ENCODE measurements at places on chromosomes 5 and 9.
A peak's percentile ranks its signal among the peaks of the same experiment; 100 is the strongest.

DNA sequence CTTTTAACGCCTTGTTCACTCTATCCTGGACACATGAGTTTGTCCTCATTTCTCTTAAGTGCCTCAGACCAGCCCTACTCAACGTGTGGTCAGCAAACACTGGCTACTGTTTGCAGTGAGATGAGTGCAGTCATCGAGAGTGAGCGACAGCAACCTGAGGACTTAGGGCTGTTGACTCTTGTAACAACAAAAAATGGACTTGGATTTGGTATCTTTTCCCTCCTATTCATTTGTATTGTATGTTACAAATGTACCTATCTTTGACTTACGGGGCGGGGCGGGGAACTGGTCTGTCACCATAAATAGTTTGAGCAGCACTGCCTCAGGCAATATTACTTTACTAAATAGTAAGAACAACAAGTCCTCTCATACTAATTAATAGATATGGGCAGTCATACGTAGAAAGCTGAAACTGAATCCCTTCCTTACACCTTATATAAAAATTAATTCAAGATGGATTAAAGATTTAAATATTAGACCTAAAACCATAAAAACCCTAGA, 84.1 kb downstream of the TLE1 start:
- DNase-seq, result no peak

GRCh38 chr9:98793031-98793430, 3.3 kb downstream of the ANKS6 start:
- no peak for DNase-seq

- peak; percentile 82 for DNase-seq
Observed at GRCh38 chr5:15499528-15500324, at the start of gene FBXL7. Gene FBXL7 (plus strand): TSS chr5:15500180.

GRCh38 chr5:133938039-133938821, 30.2 kb downstream of the C5orf15 start:
- DNase-seq, result no peak

- DNase-seq, result no peak
Observed at GRCh38 chr9:137648396-137648795, 29.6 kb downstream of the EHMT1 start.

DNA sequence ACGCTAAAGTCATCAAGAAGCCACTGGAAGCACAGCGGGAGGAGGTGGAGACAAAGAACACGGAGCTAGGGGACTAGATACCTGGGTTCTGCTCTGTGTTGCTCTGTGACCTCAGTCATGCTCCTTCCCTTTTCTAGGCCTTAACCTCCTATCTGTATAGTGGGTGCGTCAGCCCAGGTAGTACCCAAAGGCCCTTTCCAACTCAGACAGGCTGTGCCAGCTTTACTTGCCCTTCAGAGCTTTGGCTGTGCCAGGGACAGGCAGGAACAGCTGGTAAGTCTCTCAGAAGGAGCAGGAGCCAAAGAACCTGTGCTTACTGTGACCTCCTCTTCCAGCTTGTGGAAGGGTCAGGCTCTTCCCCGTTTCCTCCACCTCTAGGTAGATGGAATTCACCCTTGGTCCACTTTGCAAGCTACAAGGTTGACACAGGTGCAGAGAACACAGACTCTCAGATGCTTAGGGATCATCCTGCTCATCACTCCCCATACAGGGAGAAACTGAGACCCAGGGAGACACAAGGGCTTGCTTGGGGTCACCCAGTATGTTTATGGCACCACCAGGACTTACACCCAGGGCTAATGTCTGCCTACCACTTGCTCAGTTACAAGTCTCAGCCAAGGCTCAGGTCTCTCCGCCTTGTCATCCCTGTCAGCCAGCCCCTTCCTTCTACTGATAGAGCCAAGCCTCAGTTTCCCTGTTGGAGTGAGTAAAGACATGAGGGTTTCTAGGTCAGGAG, 1.7 kb downstream of the CCDC69 start:
- no peak for DNase-seq

- DNase-seq, result peak; percentile 29
Observed at GRCh38 chr9:3954331-3955304, 345.2 kb downstream of the GLIS3 start.

- DNase-seq, result no peak
Observed at GRCh38 chr5:143161885-143162540, 241.5 kb downstream of the NR3C1 start.

GRCh38 chr9:84379740-84380139, 39.2 kb upstream of the SLC28A3 start:
- no peak for DNase-seq

GRCh38 chr9:87950765-87951488, 23.4 kb downstream of the CDK20 start:
- DNase-seq, result no peak

Data from Ammon's horn (tissue), 1 donor.